ENCODE measurements at places on chromosomes 5 and 9. TPM values are rescaled to one million over a fixed set of nuclear protein-coding genes. Genes with fewer than 3 reads are reported as not detected.

DNA sequence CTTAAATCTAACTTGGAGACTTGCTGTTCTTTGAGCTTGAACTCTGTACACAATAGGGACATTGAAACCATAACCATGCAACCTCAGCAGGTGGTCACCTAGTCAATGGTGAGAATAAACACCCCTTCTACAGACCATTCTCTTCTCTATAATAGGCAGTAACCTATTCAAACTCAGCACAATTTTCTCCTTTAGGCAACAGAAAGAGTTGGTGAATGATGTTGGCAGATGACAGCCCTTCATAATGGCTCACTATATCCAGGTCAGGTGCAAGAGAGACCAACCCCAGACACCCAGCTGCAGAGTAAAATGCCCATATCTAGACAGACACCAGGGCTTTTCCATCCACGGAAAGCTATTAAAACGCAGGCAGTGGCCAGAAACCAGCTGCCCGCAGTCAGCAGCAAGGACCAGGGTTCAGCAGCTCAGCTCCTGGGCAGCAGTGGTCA, 106.7 kb downstream of the SERINC5 start:
- DNase-seq: no peak

- DNase-seq: no peak
Observed at GRCh38 chr9:127166651-127167524, 44.5 kb upstream of the ANGPTL2 start.

- DNase-seq: no peak
Observed at GRCh38 chr5:156094001-156094400, 233.0 kb upstream of the SGCD start.

DNA sequence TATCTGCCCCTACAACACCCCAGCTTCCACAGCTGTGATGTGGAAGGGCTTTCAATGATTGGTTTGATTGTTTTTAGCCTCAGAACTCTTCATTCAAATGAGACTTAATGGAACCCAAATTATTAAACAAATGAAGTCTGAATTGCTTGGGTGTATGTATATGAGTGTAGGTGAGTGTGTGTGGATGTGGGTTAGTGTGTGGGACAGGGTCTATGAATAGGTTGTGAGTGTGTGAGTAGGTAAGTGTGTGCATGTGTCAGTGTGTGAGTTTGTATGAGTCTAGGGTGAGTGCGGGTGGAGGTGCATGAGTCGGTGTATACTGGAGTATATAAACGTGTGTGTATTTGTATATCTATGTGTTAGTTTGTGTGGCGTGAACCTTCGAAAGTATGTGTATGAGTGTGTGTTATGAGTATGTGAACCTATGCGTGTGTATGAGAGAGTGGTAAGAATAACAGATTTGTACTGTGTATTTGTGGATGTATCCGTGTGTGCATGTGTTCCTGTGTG, 26.9 kb downstream of the COL15A1 start:
- DNase-seq: no peak

DNA sequence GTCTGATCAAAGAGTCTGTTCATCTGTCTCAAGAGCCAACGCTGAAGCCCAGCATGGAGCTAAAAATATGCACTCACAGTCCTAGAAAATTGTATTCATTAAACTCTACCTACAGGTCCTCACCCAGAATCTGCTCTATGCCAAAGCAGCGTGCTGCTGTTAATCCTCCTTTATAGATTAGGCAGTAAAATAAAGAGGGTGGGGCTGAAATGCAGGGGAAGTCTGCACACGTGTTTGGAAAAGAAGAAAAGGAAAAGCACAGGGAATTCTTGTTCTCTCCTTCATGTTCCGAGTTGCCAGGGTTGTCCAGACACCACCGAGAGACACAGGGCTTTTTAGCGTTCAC, 121.4 kb upstream of the TMEM161B start:
- DNase-seq: no peak

- DNase-seq: peak; percentile 58
Observed at GRCh38 chr5:318341-318897, 3.1 kb upstream of the AHRR start.

- DNase-seq: peak; percentile 31
Observed at GRCh38 chr5:120139039-120139438, 325.1 kb upstream of the PRR16 start.

The SLC4A9 gene
- polyA plus RNA-seq: not detected

DNA sequence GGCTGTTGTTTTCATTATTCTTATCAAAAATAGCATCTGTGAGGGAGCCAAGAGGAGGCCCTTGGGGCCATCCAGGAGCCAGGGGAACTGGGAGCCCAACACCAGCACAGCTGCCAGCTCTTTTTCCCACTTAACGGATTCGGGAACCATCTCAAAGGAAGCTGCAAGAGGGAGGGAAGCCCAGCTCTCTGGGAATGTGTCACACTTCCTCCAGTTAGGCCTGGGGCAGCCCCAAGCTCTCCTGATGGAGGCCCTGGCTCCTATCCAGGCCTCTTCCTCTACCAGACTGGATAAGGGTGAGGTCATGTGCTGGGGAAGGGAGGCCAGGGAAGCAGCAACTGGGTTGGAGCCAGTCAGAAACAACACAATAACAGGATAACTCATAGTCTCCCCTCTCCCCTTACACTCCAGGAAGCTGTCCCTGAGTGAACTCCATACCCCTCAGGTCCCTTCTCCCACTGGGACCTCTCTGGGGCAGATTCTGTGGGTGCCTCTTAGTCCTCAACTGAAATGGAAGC, 12.7 kb downstream of the CSF2 start:
- peak; percentile 44 for DNase-seq

DNA sequence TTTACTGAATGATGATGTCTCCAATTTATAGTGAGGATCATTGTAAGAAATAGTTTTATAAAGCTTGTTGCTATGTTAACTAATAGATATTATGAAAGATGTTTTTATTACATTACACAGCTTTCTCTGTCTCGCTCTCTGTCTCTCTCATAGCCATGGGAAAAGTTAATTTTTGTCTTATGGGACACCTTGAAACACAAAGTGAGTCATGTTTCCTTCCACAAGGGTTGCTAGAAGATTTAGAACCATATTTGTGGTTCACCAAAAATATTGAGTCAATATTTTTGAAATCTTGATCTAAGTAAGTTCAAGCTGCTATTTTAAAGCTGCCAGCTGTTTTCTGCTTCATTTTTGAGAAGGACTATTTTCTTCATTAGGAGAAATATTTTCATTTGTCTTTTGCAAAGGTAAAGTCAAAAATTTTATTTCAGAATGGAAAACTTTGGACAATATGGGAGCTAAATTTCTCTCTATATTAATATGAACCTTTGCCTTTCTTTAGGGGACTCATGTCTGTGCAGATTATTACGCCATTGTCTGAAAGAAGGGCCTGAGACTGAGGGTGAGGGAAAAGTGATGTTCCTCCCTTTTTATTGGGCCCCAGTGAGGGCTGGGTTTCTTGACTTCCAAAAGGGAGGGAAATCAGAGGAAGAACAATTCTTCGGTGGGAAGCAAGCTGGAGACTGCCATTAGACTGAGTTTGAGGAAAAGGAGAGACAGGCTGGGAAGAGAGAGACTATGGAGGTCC, 87.9 kb upstream of the SLC24A2 start:
- DNase-seq: no peak

The FOXD4L3 gene
- polyA plus RNA-seq: 0.06 TPM

DNA sequence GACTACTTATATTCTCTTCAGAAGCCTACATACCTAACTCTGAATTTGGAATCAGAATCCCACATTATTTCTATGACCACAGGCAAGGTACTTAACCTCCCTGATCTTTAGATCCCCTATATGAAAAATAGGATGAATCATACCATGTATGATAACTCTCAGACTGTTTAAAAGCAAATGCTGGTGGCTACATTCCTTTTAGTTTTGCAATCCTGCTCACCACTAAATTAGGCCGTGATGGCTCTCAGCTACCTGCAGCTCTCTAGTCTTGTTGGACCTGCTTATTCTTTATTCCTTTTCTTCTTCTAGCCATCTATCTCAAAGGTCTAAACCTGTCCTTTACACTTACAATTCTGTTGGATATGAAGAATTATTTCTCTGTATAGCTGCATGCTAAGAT, 303.4 kb upstream of the ATP10B start:
- no peak for DNase-seq

GRCh38 chr5:136058039-136058971, 29.5 kb downstream of the TGFBI start:
- DNase-seq: peak; percentile 96

DNA sequence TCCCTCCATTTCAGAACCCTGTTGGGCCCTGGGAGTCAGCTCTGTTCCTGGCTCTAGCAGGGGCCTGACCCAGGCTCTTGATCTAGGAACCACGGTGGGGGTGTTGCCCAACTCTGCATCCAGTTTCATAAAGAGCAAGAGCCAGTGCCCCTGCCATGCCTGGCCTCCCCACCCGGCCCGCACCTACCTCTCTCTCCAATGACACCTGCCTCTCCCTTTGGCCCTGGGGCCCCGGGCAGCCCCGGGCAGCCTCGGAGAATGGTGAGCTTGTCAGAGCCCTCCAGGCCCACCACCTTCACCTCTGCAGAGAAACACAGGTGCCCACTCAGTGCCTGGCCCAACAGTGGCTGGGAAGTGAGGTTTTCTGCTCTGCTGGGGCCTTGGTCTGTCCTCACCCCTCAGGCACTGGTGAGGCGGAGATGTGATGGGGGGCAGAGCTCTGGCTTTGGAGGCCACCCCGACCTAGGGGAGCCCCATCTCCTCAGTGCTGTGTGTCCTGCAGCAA, 1.5 kb downstream of the FCN1 start:
- no peak for DNase-seq

DNA sequence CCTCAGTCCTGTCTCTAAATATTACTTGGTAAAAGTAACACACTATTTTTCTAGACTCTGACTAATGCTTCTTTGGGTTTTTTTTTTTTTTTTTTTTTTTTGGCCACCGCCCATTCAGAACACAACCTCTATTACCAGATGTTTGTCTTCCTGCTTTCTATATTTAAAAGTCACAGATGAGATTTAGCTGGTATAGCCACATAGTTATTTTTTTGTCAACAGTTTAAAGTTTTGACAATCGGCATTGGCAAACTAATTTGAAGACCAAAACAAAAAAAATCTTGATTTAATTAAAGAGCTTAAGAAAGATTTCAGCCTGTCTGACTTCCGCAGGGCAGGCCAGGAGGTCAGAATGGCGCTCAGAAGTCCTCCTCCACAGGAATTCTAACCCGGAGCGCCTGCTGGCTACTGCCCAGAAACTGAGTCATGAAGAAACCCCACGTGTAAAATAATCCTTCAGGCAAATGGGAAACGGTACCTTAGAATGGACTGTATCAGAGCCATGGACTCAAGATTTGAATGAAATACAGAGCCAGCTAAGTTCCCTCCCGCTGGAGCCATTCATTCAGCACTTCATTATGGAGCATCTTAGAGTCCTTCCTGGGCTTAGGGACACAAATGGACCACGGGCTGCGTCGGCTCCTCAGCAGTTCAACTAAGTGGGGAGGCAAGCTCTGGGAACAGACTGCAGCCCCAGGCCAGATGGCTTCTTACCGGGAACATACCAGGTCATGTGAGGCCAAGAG, 55.6 kb downstream of the PTPDC1 start:
- peak; percentile 72 for DNase-seq

The VCAN gene
- polyA plus RNA-seq: 21.1 TPM

DNA sequence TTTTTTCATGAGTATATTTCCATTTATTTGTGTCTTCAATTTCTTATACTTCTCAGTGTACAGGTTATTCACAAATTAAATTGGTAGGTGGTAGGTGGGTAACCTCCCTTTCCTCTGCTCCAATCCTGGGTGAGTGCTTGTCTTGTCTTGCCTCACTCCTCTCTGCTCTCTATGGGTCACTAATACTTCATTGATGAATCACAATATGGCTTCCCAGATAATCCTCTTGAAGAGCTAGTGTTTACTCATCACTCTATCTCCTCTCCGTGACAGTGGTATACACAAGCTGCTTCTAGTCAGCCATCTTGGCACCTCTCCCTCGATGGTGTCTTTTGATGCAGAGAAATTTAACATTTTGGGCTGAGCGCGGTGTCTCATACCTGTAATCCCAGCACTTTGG, 331.8 kb upstream of the NMUR2 start:
- DNase-seq: peak; percentile 7

- no peak for DNase-seq
Observed at GRCh38 chr9:73202980-73203379, 51.3 kb downstream of the ANXA1 start.

GRCh38 chr9:76713381-76713780, 50.9 kb upstream of the PCA3 start:
- no peak for DNase-seq

The KLHL3 gene
- polyA plus RNA-seq: 0.31 TPM

DNA sequence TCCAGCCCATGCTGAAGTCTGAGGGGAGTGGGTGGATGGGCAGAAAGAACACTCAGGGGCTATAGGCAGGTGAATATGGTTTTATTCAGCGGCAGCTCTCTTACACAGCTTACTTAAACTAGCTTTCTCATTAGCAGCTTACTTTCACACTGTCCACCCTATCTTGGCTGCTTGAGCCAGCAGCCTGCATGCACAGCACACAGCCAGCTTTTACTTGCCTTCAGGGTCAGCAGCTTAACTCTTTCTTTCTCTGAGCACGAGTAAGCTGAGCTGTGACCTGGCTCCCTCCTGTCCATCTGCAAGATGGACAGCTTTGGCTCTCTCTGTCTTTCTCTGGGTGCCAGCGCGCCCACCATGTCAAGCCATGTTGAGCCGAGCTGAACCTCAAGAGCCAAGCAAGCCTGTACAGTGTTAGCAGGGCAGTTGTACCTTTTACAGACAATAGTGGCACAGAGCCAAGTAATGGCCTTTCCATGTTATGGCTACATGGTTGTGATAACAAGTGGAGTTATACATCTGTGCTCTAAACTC, 1054.9 kb downstream of the PTPRD start:
- DNase-seq: no peak

DNA sequence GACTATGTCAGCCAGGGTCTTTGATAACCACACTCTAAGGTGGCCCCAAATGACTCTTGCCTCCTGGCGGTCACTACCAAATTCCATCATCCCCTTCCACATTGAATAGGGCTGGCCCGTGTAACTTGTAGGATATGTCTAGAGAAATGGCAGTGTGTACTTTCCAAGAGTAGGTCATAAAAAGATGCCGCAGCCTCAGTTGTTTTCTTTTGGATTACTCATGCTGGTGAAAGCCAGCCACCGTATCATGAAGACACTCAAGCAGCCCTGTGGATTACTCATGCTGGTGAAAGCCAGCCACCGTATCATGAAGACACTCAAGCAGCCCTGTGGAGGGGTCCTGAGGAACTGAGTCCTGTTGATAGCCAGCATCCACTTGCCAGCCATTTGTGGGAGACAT, 172.0 kb upstream of the TBC1D2 start:
- no peak for DNase-seq

- no peak for DNase-seq
Observed at GRCh38 chr5:78006449-78006848, 230.3 kb upstream of the TBCA start.

The NUP188 gene
- 37.9 TPM for polyA plus RNA-seq

The QRFP gene
- not detected for polyA plus RNA-seq

All from A549 (cell line).